ENCODE measurements at places on chromosomes 1 and 21. TPM values are rescaled to one million over a fixed set of nuclear protein-coding genes. Genes with fewer than 3 reads are reported as not detected.

Gene KRTAP8-1
- not detected for total RNA-seq

Gene GUCA2A
- not detected for total RNA-seq

Gene DAB1
- 26.6 TPM for total RNA-seq

Gene PALMD
- total RNA-seq, result 0.63 TPM

Gene DNASE2B
- total RNA-seq, result not detected

Gene SPRR2G
- not detected for total RNA-seq

Gene CLK2
- 57.3 TPM for total RNA-seq

Gene LCA5L
- total RNA-seq, result 2.0 TPM

Gene NTRK1
- total RNA-seq, result 3.8 TPM

Gene FAM163A
- total RNA-seq, result 0.42 TPM

Gene OR14K1
- total RNA-seq, result not detected

Gene SPRR2E
- total RNA-seq, result not detected

Gene LMX1A
- total RNA-seq, result not detected

Gene FNDC5
- 34.2 TPM for total RNA-seq

Gene CA6
- not detected for total RNA-seq

Gene C1QC
- total RNA-seq, result not detected

Gene ARHGEF10L
- 55.4 TPM for total RNA-seq

Gene HLX
- 4.5 TPM for total RNA-seq

Gene SHE
- 2.7 TPM for total RNA-seq

Gene DCLRE1B
- total RNA-seq, result 5.6 TPM

Gene CLCA1
- not detected for total RNA-seq

Gene CLCA2
- total RNA-seq, result not detected

Gene GBP3
- total RNA-seq, result 0.09 TPM

Gene ACTL8
- total RNA-seq, result 0.28 TPM

Gene GLIS1
- total RNA-seq, result 0.95 TPM

Gene LRRC38
- not detected for total RNA-seq

Gene LIN28A
- total RNA-seq, result 7.2 TPM

Gene MCOLN3
- total RNA-seq, result 0.36 TPM

Gene RGS13
- total RNA-seq, result 1.4 TPM

Gene SLC2A5
- total RNA-seq, result 0.04 TPM

Gene NMNAT1
- 16.9 TPM for total RNA-seq

Gene TMEM82
- 0.51 TPM for total RNA-seq

Gene BRDT
- not detected for total RNA-seq

Gene CD247
- total RNA-seq, result 0.80 TPM

Gene SEMA4A
- total RNA-seq, result 8.6 TPM

Gene SCAMP3
- 109 TPM for total RNA-seq

Gene TINAGL1
- 10.3 TPM for total RNA-seq

Gene TMEM81
- total RNA-seq, result 2.1 TPM

Gene COP1
- total RNA-seq, result 71.3 TPM

Gene A3GALT2
- total RNA-seq, result not detected

Gene TAL1
- total RNA-seq, result 0.30 TPM

Gene TMEM125
- 2.3 TPM for total RNA-seq

Gene C1orf74
- total RNA-seq, result 3.6 TPM

Gene FUCA1
- total RNA-seq, result 25.0 TPM

Gene TMCC2
- total RNA-seq, result 11.9 TPM

Gene RNF187
- 119 TPM for total RNA-seq

Gene AGBL4
- total RNA-seq, result 1.3 TPM

Gene MMP23B
- total RNA-seq, result 30.0 TPM

Gene DCST2
- 5.4 TPM for total RNA-seq

Gene CTNNBIP1
- 122 TPM for total RNA-seq

Gene CASQ2
- total RNA-seq, result 2.0 TPM

Gene MAP10
- total RNA-seq, result 9.8 TPM

Gene VCAM1
- 718 TPM for total RNA-seq

Gene PAPPA2
- total RNA-seq, result 2.0 TPM
